Cortex of kidney (tissue), 1 donor: ENCODE measurements at places on chromosomes 3 and 15.

GRCh38 chr3:160673188-160673587, 3.8 kb upstream of the ARL14 start:
- no peak for DNase-seq

DNA sequence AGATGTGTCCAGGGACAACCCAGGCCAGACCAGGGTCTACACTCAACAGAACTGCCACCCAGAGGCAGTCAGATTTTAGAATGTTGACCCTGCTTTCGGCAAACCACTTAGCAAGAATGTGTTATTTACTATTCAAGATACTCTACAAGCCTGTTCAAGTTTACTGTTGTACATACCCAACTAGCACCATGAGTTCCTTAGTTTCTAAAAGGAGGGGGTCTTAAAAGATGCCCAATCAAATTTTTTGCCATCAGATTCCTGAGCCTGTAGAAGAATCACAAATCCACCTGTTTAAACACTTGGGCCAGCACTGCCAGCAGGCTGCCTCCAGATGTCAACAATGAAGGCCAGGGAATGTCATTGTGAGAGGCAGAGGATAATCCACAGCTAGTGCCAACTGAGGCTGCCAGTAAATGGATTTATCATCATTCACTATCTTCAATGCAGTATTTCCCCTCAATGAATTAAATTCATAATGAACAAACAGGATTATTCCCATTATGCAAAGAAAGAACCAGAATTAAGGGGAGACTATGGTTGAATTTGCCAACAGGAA, 43.5 kb upstream of the SNRPA1 start:
- DNase-seq, result no peak

- no peak for DNase-seq
Measured at GRCh38 chr3:66400411-66401156, 100.2 kb downstream of the LRIG1 start.

- DNase-seq, result no peak
Measured at GRCh38 chr15:38702178-38702912, 137.7 kb upstream of the RASGRP1 start.

DNA sequence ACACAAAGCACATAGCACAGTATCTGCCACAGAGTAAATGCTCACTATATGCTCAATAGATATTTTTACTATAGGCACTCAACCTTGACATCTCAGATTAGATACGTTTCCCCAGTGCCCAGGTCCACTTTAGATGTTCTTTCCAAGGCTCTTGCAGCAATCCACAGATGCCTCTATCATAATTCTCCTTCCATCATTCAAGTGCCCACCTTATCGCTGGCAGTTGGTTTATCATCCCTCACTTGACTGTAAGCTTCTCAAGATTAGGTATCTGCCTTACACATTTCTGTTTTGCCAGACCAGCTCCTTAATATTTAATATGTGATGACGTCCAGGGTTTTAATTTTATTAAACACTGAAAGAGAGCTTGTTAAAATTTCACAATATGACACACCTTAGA, 8.6 kb downstream of the NCEH1 start:
- no peak for DNase-seq

- DNase-seq, result no peak
Measured at GRCh38 chr3:36178018-36178417, 202.3 kb upstream of the STAC start.

DNA sequence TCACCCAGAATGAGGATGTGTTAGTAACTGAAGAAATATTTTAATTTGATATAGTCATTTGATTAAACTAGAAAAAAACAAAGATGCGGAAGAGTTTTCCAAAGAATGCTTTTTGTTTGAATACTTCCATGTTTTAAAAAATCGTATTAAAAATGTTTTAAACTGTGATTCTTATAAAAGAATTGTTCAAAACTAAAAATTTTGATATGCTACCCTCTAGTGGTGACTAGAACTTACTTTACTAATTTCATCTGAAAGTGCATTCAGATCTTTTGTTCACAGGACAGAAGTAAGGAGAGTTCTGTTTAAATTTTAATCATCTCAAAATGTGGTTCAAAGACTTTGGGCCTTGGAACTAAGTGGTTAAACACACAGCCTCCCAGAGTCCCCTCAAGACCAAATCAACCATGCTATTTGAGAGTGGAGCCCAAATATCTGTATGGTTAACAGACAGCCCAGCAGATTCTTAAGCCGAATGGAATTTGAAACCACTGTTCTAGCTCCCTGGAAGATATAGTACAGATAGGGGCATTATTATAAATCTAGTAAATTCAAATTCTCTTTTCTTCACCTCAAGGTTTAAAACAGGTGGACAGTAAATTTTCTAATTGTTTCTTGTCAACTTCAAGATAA, 45.2 kb upstream of the SYNPR start:
- DNase-seq, result no peak

DNA sequence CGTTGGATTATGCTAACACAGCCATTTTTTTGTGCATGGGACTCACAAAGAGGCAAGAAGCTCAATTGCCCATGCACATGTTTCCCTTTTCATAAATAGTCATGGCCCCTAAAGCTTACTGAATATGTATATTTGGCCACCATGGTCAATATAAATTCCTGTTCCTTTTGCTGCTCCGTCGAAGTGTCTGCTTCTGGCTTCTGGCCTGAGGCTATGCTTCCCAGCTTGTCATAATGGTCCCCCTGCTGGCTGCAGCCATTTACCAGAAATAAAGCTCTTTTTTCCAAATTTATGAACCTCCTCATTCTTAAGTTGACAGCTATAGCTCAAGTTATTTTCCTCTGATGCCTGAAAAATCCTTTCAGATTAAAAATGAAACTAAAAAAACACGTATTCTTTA, 602.1 kb downstream of the VGLL3 start:
- no peak for DNase-seq

DNA sequence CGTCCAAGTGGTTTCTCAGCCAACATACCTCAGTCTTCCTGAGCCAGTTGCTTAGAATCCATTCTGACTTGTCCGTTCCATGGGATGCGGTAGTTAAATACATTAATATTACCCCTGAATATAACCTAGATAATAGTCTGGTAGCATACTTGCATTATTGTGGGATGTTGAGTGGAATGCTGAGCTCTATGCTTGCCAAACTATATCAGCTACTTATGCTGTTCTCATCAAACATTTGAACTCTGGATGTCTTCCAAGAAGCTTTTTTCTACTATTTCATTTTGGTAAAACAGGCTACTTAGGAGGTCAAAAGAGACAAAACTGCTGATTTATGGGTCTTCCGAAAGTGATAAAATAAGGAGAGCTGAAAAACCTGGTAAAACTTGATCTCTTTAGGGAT, 429.5 kb downstream of the NAALADL2 start:
- no peak for DNase-seq

DNA sequence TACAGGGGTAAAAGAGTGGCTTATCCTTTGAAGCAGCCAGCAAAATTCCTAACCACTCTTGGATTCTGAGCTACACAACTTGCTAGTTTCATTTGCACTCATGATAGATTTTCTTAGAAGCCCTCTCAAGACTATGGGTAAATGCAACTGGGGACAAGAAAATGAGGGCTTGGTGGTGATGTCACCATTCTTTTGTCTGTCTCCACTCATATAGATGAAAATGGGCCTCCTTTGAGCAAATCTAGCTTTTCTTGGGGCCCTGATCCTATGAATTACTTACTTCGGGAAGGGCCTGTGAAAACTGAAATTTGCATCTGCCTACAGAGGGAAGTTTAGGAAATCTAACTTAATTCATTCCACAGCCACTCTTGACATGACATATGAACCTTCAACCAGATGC, 486.3 kb downstream of the MAGI1 start:
- no peak for DNase-seq
